ENCODE measurements at places on chromosomes 6 and 20.
A peak's percentile ranks its signal among the peaks of the same experiment; 100 is the strongest.

DNA sequence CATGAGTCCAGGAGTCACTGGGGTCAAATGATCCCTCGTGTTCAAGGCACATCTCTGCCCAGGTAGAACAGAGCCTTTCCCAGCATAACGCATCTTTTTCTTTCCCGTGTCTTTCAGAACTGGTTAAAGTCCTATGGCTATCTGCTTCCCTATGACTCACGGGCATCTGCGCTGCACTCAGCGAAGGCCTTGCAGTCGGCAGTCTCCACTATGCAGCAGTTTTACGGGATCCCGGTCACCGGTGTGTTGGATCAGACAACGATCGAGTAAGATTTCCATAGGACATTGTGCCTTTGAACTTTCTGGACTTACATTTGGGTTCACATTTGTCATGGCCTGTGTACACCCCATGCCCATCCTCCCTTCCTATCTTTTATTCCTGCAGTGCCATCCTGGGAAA lies 20.2 kb downstream of the MMP24 start:
- DNase-seq = no peak

GRCh38 chr6:45533386-45533785 lies 155.7 kb upstream of the SUPT3H start:
- no peak for DNase-seq

GRCh38 chr6:69097948-69098347 lies 462.9 kb downstream of the ADGRB3 start:
- DNase-seq = no peak

DNA sequence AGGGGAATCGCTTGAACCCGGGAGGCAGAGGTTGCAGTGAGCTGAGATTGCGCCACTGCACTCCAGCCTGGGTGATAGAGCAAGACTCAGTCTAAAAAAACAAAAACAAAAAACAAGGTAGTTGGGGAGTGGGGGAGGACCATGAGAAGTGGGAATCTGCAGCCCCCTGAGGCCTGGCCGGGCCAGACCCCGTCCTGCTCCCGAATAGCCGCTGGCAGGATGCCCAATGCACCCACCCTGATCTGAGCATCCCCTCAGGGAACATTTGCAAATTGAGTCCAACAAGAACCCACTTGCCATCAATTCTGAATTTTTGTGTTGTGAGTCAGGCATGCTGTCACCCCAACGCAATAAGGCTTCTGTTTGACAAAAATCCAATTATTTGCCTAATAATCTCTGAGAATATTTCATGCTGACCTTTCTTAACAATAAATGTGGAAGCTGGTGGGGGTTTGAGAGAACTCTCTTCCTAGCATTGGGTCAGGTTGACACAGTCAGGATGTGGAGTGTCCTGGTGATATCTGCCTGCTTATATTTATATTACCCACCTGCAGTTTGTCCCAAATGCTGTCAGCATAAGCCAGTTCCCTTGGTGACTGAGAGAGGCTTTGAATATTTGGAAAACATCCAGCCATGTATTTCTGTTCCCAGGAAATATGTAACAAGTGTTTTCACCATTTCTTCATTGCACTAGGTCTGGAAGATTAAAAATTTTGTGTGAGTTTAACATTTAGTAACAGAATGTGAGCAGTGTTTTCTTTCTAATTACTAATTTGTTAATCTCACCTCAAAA lies 28.4 kb upstream of the FRMD1 start:
- DNase-seq = no peak

DNA sequence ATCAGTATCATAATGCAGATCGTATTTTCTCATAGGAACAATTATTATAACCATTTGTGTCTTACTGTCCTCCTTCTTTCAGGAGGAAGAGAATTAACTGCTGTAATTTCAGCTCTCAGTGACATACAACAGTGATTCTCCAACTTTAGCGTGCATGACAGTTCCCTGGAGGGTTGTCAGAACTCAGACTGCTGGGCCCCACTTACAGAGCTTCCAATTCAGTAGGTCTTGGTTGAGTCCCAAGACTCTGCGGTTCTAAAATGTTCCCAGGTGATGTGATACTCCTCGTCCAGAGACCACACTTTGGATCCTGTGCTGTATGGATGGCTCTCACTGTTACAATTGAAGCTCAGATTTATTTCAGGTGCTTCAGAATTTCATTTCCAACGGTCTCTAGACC lies 72.8 kb downstream of the CAP2 start:
- no peak for DNase-seq

DNA sequence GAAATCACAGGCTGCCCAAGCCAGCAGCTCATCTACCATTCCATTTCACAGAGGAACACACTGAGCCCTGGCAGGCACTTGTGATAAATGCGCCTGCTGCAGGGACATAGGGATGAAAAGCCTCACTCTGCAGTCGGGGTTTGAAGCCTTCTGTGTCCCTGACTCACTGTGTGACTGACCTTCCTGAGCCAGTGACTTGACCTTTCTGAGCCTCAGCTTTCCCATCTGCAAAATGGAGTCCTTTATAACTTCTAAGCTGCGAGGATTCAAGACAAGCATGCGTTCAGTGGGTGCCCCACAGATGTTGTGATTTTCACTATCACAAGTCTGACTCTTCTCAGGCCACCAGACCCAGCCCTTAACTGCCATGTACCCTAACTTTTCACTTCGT lies 5.5 kb downstream of the TGM2 start:
- DNase-seq = no peak

DNA sequence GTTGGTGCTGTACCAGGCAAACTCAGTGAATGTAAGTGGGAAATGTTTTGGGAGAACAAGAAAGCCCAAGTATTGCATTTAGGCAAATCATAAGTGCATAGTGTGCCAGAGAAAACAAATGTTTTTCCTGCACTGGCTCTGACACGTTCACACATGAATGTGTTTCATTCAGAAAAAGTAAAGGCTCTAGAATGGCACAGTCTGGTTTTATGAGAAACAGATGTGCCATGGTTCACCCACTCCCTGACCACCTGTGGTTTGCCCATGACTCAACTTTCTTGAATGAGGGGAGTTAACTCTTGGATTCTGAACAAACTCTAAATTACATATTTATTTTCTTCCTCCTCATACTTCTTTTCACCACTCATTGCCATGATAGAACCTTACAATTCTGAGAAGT lies 126.9 kb downstream of the KCNQ5 start:
- DNase-seq = peak; percentile 59

- no peak for DNase-seq
Observed at GRCh38 chr6:64483956-64484499, 848.4 kb downstream of the PHF3 start.

DNA sequence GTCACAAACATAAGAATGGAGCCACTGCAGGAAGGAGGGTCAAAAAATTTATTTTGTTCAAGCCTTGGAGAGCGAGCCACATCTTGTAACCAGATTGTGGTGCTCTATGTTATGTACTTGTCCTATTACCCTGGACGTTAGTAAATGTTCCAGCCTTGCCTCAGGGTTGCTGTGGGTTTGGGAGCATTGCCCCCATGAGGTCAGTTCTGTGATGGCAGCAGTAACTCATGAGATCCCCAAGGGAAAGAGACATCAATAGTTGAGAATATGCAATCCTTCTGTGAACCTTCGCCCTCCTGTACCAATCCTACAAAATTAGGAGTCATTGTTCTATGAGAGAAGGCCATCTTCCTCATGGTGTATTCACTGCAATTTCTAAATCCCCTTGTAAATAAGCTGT lies 16.4 kb upstream of the CFAP206 start:
- DNase-seq = no peak

- no peak for DNase-seq
Observed at GRCh38 chr6:1865585-1865984, 255.9 kb downstream of the FOXC1 start.

DNA sequence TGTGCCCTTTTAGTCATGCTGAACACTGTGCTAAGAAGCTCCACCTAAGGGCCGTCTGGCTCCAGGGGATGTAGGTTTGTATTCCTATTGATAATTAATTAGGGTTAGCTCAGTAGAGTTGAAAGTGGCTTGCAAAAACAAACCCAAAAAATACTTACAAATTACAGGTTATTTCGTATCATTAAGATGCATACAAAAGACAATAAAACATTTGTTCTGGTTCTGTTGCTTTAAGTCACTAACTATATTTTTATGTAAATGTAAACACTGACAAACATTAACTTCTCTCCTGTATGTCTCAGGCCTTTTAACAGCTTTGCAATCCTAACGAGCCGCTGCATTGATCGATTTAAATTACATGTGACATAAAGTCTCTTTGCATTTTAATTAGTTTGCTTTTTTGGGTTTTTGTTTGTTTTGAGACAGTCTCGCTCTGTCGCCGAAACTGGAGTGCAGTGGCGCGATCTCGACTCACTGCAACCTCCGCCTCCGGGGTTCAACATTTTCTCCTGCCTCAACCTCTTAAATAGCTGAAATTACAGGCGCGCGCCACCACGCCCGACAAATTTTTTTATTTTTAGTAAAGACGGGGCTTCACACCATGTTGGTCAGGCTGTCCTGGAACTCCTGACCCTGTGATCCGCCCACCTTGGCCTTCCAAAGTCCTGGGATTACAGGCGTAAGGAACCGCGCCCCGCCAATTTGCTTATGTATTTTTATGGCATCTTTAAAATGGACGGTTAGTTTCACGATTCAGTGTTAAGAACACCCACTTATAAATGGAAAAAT lies 110.9 kb downstream of the HFE start:
- DNase-seq = peak; percentile 71

DNA sequence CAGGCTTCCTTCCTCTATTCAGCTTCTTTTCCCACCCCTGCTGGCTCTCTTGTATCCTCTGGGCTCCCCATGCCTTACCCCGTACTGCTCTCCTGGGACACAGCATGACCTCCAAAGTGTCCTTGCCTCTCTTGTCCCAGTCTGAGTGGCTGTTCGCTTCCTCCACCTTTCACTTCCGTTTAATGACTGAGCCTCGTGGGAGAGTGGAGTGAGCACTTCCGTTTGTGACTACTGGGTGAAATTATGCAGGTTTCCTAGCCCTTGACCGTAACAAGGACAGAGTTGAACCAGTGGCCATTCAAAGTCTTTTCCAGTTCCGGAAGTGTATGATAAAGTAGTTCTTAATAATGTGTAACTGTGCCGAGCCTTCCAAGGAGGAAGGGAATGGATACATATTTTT lies 109.2 kb downstream of the ARID1B start:
- DNase-seq = no peak

DNA sequence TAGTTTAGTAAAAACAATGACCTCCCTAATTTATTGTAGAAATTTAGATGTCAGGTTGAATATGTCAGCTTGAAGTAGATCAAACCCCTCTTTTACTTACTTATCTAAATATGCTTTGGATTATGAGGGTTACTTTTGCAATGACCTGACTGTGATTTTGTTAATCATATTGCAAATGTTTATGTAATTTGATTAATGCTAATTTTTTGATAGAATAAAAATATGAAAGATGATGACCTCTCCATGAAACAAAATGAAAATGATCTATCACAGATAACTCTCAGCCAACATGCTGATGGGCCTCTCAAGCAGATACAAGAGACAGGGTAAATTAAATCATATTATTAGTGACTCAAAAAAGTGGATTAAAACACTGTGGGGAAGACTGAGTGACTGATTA lies 131.0 kb downstream of the CEP57L1 start:
- DNase-seq = no peak

- peak; percentile 28 for DNase-seq
Observed at GRCh38 chr6:134065706-134066105, 13.3 kb upstream of the SLC2A12 start.

DNA sequence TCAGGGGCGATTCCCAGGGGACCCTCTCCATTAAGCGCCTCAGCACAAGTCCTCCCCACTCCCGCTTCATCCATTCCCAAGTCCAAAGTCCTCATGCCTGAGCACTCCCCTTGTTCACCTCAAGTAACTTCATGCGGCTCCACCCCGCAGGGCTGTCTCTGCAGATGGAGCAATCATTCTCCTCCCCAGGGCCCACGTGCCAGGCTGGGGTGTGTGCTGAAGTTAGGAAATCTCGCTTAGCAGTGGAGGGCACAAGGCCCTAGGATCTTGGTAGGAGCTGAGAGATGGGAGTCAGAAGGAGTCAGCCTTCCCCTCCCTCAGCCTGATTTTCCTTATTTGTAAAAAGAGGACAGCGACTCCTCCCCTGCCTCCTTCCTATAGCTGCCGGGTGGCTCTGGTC lies 3.5 kb downstream of the TGM3 start:
- DNase-seq = no peak

- no peak for DNase-seq
Observed at GRCh38 chr20:10356628-10357027, 77.4 kb downstream of the MKKS start.

GRCh38 chr6:95288251-95288650 lies 289.1 kb upstream of the MANEA start:
- DNase-seq = no peak

- DNase-seq = no peak
Observed at GRCh38 chr20:54502179-54502578, 26.8 kb downstream of the DOK5 start.

GRCh38 chr20:24863356-24863755 lies 85.7 kb upstream of the CST7 start:
- DNase-seq = no peak

- DNase-seq = no peak
Observed at GRCh38 chr6:33211666-33212422, 3.5 kb downstream of the RING1 start.

GRCh38 chr6:4728926-4729325 lies 47.3 kb upstream of the CDYL start:
- no peak for DNase-seq

DNA sequence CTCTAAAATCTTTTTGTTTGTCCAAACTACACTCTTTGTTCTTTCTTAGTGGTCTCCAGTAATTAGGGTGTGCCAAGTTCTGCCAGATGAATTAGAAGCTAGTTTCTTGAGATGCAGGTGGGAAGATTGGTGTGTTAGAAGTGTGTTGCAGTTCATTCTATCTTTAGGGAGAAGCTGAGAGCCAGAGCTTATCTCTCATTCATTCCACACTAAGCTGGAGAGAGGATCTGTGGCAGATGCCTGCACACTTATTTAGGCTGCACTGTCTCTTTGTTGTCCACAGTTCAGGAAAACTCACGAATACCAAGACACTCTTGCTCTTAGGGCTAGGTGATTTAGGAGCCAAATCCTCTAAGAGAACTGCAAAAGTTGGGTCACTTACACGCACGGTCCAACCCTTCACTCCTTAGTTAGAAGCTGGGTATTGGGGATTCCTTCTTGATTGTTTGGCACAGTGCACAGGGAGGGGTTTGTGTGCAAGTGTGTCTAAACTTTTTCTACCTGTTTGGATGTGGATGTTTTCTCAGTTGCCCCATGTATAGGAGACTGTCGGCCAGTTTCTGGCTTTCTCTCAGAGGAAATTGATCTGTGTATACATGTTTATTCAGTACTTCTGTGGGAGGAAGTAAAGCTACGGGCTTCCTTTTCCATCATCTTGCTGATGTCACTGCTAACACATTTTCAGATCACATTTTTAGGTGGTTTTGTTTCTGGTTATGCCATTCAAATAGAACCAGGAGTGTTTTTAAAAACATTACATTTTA lies 49.5 kb downstream of the SMAP1 start:
- no peak for DNase-seq

DNA sequence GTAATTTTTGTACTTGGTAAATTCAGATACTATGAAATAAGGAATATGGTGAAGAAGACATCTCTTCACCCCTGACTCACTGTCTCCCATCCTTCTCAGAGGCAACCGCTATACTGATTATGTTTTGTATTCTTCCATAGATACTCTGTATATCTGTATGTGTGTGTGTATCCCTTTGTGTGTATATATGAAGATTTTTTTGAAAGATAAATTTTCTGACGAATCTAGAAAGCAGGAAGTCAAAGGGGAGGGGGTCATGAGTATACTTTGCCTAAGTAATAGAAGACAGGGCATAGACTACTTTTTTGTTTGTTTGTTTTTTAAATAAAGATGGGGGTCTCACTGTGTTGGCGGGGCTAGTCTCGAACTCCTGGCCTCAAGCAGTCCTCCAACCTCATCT lies 48.2 kb downstream of the TOP1 start:
- no peak for DNase-seq

- DNase-seq = peak; percentile 1
Observed at GRCh38 chr6:111624401-111625098, 18.9 kb upstream of the TRAF3IP2 start.

GRCh38 chr6:12637960-12638641 lies 78.5 kb upstream of the PHACTR1 start:
- DNase-seq = peak; percentile 62

Measured in stimulated activated CD8-positive, alpha-beta memory T cell treated with anti-CD3 and anti-CD28 coated beads, Interleukin-4, amount 100 ng/mL, for 48 hours (primary cell).